Suprapubic skin (tissue), 4 donors: ENCODE measurements at places on chromosomes 2 and 18.

DNA sequence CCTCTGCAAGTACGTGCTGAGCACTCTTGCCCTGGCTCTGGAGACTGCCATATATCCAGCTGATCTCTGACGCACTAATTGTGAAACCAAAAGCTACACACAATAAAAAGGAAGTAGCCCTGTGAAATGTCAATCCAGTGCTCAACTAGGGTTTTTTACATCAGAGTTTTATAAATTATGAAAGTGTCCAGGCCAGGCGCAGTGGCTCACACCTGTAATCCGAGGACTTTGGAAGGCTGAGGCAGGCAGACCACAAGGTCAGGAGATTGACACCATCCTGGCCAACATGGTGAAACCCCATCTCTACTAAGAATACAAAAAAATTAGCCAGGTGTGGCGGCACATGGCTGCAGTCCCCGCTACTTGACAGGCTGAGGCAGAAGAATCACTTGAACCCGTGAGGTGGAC lies 24.5 kb upstream of the PEX13 start:
- no peak for DNase-seq

DNA sequence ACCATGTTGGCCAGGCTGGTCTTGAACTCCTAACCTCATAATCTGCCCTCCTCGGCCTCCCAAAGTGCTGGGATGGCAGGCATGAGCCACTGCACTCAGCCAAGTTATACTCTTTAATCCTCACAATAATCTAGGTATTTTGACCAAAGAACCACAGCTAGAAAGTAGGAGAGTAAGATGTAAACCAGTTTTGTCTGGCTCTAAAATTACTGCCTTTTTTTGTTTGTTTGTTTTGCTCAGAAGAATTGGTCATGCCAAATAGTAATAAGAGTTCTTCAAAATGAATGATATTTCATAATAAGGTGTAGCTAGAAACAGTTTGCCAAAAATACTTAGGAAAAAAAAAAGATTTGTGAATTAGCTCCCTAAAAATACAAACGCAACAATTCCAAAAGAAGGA lies 36.7 kb downstream of the SCN2A start:
- no peak for DNase-seq

GRCh38 chr2:84782717-84783442 lies 98.0 kb downstream of the TRABD2A start:
- DNase-seq, result no peak

DNA sequence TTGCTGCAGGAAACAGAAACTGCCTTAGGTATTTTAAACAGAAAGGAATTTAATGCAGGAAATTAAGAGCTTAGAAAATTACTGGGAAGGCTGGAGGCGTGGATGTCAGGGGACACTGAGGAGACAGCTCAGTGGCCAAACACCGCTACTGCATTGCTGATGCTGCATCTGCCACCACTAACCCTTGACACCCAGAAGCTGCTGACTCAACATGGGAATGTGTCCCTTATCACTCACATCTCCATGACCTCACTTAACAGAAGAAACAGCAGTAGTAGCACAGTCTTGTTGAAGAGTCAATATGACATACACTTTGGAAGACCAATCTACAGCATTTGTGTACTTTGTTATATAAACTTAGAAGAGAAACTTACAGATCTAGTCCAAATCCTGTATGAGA lies 906.1 kb downstream of the SLC4A3 start:
- DNase-seq, result no peak

DNA sequence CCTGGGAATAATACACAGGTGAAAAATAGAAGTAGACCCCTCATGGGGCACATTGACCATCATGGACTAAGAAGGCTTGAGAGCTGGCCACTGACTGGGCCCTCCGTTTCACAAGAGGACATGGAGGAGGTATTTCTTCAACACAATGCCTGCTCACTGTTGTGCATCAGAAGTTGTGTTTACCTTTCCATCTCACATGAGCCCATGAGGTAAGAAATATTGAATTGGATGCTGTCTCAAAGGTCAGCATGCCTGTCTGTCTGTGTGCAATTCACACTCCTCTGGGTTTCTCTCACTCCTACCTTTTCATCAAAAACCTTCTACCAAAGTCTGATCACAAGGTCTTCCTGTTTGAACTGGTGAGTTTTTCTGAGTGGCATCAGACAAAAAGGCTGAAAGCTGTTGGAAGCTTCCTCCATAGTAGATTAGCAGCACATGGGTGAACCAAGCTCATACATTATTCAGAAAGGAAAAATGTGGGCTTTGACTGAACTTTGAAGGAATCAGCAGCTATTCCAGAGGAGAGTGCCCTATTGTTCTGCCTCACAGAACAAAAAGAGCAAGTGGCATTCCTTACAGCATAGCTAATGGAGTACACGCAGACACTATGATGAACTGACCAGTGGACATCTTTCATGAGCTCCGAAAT lies 143.2 kb upstream of the RND3 start:
- DNase-seq, result no peak

- DNase-seq, result no peak
These were observed 13.9 kb downstream of the EFHD1 start for GRCh38 chr2:232647261-232647660.

DNA sequence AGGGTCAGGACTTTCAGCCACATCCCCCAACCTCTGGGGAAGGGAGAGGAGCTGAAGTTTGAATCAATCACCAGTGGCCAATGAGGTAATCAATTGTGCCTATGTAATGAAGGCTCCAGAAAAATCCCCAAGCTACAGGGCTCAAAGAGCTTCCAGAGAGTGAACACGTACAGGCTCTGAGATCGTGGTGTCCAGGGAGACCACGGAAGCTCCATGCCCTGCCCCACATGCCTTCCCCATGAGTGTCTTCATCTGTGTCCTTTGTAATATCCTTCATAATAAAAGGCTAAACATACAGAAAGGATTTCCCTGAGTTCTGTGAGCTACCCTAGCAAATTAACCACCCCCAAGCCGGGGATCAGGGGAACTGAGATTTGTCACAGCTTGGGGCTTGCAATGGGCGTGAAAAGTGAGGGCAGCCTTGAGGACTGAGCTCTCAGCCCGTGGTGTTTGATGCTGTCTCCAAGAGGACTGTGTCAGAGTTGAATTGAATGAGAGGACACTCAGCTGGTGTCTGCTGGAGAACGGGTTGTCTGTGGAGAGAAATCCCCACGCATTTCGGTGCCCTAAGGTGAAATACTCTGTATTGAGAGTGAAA lies 25.5 kb upstream of the TUBB6 start:
- no peak for DNase-seq

GRCh38 chr18:35982409-35983114 lies 10.1 kb downstream of the RMP24 start:
- no peak for DNase-seq

- no peak for DNase-seq
These were observed 115.2 kb upstream of the FOSL2 start for GRCh38 chr2:28277466-28277865.

GRCh38 chr2:9549420-9549819 lies 6.2 kb downstream of the ADAM17 start:
- no peak for DNase-seq

GRCh38 chr2:162254236-162254871 lies 11.1 kb upstream of the FAP start:
- DNase-seq, result no peak

- no peak for DNase-seq
These were observed 336.2 kb downstream of the ZEB2 start for GRCh38 chr2:144183727-144184126.

DNA sequence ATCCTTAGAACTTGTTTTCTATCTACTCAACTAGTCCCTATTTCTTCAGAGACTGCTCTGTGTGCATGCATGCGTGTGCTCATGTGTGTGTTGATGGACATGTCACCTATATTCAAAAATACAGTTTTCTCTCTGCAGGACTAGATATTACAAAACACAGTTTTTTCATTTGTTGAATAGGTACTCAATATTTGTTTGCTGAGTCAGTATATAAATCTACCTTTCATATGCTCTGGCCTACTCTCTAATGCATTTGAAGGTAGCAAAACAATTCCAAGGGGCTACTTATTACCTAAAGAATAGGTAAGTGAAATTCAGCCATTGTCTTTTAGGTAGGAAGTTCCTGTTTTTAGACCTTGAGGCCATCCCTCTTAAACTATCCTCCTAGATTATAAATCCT lies 8.6 kb upstream of the UBE2E3 start:
- no peak for DNase-seq

DNA sequence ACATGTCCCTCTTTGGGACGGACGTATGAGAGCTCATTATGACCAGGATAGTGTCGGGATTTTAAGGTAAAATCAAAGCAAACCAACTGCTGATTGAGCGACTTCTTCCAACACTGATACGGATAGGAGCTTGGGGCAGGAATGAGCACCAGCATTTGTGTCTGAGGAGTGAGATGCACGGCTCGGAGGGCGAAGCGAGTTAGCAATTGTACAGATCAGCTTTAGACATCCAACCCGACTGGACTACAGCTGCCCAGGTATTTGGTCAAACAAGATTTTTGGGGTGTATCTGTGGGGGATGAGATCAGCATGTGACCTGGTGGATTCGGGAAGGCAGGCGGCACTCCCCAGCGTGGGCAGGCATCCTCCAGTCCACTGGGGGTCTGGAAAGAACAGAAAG lies 76.1 kb downstream of the NDUFA10 start:
- DNase-seq, result peak; percentile 50

DNA sequence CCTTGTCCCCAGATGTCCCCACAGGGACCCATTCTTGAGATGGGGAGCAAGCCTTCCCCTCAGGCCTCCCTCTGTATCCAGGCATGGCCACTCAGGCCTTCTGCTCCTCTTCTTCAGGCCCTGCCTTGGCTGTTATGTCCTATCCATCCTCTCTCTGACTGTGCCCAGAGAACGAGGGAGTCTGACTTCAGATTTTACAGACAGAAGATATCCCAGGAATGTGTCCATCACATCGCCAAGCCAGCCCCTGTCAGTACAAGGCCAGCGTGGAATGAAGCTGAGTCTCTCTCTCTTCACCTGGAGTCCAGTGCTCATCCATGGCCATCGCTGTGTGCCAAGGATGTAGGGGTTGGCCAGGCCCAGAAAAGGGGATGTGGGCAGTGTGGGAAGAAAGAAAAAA lies 57.6 kb downstream of the SDC1 start:
- DNase-seq, result peak; percentile 46

- DNase-seq, result peak; percentile 52
These were observed 16.3 kb downstream of the GPR55 start for GRCh38 chr2:230908595-230909191.

DNA sequence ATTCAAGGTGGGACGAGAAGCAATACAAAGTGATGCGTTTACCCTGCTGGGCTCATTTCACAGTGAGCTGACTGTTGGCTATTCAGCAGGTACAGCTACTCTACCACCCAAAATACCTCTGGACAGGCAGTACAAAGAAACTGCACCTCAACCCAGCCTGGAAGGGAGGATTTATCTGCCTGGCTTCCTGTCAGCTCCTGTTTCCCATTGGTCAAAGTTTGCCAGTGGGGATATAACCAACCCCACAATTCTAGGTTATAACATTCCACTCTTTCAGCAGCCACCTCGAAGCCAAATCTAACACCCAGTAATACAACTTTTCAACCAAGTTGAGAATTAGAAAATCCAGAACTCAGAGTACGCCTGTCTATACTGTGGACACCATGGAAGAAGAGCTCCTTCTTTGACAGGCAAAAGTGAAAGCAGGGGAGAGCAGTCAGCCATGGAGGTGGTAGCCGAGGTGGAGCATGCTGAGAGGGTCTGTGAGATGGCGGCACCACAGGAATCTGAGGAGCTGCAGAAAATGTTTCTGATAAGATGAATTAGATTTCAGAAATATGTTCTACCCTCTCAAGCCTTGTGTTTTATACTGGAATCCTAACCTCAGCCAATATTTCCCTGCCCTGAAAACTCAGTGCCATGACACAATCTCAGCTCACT lies 10.8 kb downstream of the DUSP19 start:
- DNase-seq, result no peak

- DNase-seq, result no peak
These were observed 349.9 kb upstream of the ZNF521 start for GRCh38 chr18:25701821-25702220.

- DNase-seq, result no peak
These were observed 24.9 kb upstream of the RMND5A start for GRCh38 chr2:86695053-86695691.

DNA sequence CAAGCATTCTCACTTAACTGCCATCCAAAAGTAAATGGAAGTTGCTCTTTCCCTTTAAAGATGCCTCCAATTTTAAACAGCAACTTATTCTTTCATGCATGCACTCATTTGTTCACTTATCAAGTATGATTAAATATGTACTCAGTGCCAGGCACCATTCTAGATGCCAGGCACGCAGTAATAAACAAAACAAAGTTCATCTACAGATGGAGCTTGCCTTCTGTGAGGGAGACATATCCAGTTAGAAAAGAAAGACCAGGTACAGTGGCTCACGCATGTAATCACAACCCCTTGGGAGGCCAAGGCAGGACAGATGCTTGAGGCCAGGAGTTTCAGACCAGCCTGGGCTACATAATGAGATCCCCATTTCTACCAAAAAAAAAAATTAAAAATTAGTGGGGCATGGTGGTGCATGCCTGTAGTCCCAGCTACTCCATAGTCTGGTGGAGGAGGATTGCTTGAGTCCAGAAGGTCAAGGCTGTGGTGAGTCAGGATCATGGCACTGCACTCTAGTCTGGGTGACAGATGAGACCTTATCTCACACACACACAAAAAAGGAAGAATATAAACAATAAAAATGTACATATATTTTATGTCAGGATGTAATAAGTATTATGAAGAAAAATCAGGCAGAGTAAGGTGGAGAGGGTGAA lies 19.2 kb upstream of the CCDC141 start:
- DNase-seq, result no peak

DNA sequence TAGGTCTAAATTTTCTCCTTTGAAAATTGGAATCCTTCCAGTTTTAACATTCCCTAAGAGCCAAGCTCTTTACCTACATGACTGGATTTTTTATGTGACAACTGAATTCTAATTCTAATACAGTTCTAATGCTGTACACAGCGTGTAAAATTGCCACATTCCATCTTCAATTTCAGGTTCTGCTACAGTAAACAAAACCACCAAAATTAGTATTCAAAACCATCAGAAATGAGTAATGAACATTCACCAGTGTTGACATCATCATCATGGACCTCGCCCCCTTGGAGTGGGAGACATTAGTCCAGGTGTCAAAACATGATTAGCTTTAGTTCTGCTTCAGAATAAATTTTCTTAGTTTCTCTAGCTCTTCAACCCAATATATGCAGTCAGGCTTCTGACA lies 133.6 kb downstream of the MBD2 start:
- no peak for DNase-seq

- no peak for DNase-seq
These were observed 4.7 kb downstream of the EEF1B2 start for GRCh38 chr2:206164261-206164862.

GRCh38 chr18:45342166-45342565 lies 273.1 kb upstream of the SLC14A2 start:
- DNase-seq, result no peak

GRCh38 chr2:178484245-178485041 lies 4.2 kb downstream of the PLEKHA3 start:
- peak; percentile 65 for DNase-seq

GRCh38 chr2:239774933-239775622 lies 250.1 kb downstream of the NDUFA10 start:
- no peak for DNase-seq

DNA sequence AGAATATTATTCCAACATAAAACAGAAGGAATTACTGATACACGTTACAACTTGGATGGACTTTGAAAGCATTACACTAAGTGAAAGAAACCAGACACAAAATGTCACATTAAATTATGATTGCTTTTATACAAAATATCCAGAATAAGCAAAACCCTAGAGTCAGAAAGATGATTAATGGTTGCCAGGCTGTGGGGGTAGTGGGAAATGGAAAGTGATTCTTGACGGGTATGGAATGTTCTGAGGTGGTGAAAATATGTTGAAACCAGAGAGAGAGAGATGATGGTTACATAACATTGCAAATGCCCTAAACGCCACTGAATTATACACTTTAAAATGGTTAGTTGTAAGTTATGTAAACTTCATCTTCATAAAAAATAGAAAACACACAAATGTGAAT lies 1057.2 kb upstream of the TMEFF2 start:
- DNase-seq, result no peak
